Dermis microvascular lymphatic vessel endothelial cell (primary cell): ENCODE measurements at places on chromosomes 4 and X. TPM values are rescaled to one million over a fixed set of nuclear protein-coding genes. Genes with fewer than 3 reads are reported as not detected.

HTATSF1 gene
- 22.3 and 22.8 TPM in 2 replicates for total RNA-seq

WNK3 gene
- 0.13 and 0.38 TPM in 2 replicates for total RNA-seq

GAGE12D gene
- not detected in 2 replicates for total RNA-seq

FGA gene
- not detected in 2 replicates for total RNA-seq

PLK4 gene
- total RNA-seq, result 7.6 and 13.7 TPM in 2 replicates

PHEX gene
- total RNA-seq, result 0.63 and 0.64 TPM in 2 replicates

GAB3 gene
- total RNA-seq, result 6.7 and 11.6 TPM in 2 replicates

DRP2 gene
- under 0.01 and 0.13 TPM in 2 replicates for total RNA-seq

BMX gene
- total RNA-seq, result 68.9 and 119 TPM in 2 replicates

DGAT2L6 gene
- total RNA-seq, result not detected in 2 replicates

ZRSR2 gene
- total RNA-seq, result 1.9 and 2.1 TPM in 2 replicates

HSFX3 gene
- total RNA-seq, result not detected in 2 replicates
